ENCODE measurements at places on chromosomes 2 and 18.

GRCh38 chr2:135820003-135820618 lies 16.9 kb downstream of the LCT start:
- no peak for DNase-seq

GRCh38 chr2:113822087-113822815 lies 65.8 kb upstream of the SLC35F5 start:
- DNase-seq, result no peak

DNA sequence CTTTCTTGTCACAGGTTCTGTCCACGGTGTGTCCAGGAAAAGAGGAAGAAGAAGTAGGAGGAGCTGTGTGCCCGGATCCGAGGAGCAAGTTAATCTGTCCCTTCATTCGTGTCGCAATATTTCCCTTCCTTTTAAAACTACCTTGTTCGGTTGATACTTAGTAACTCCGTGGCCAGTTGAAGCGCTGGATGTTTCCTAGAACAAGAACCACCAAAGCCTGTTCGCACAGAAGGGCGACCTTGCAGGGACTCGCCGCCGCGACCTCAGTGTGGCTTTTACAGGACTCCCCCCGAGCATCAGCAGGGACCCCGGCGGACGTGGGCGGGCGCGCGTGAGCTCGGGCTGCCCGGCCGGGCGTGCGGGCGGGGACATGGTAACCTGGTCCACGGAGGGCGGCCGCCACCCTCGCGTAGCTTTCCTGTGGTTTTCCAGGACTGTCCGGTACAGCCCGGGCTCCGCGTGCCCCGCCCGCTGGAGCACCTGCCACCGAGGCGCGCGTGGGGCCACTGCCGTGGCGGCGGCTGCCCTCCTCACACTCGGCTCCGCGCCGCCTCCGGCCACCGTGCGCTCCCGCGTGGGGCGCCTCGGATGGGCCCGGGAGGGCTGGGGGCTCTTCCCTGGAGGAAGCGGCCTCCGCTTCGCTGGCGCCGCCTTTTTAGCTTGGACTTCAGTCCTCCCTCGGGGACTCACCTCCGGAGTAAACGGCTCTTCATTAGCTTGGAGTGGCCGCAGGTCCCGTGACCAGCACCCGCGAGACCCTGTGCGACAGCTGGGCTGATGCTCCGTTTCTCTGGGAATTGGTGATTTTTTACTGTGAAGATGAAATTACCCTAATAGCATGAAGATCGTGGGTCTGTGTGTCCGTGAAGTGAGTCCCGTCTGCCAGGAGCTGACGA lies 9.2 kb upstream of the D2HGDH start:
- no peak for DNase-seq

DNA sequence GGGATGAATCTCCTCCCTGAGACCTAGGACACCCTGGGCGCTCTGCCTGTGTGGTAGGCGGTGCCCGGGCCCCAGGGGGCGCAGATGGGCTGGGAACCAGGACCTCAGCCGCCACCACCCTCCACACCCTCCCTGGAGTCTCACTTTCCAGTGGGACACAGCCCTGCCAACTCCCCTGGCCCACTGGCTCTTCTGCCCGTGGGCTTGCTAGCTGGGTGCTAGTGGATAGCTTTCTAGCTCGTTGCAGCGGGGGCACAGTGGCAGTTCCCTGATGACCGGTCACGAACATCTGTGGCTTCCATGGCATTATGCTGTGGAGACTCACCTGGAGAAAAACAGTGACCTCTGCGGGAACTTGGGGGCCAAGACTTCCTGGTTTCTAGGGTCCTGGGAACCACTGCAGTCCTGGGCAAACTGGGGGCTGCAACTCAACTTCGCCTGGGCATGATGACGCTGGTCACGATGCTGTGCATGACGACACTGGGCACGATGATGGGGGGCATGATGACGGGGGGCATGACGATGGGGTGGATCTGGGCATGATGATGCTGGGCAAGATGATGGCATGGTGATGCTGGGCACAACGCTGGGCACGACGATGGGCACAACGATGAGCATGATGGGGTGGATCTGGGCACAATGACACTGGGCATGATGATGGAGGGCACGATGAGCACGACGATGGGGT lies 31.0 kb upstream of the ALLC start:
- peak; percentile 63 for DNase-seq
